Bronchus fibroblast of lung (primary cell): ENCODE measurements at places on chromosomes 6 and 20. TPM values are rescaled to one million over a fixed set of nuclear protein-coding genes. Genes with fewer than 3 reads are reported as not detected.

Gene PYGB
- 207 and 218 TPM in 2 replicates for total RNA-seq

Gene SS18L1
- 6.1 and 6.7 TPM in 2 replicates for total RNA-seq

Gene TFEB
- total RNA-seq: 3.7 and 4.0 TPM in 2 replicates

Gene ZNF334
- total RNA-seq: 1.7 and 1.8 TPM in 2 replicates

Gene SAMD3
- not detected in 2 replicates for total RNA-seq

Gene LAMA4
- total RNA-seq: 52.0 and 68.4 TPM in 2 replicates

Gene GTSF1L
- total RNA-seq: not detected in 2 replicates

Gene CAP2
- total RNA-seq: 2.7 and 2.9 TPM in 2 replicates

Gene SCRT2
- not detected in 2 replicates for total RNA-seq

Gene FLRT3
- total RNA-seq: 1.5 TPM in 2 replicates

Gene DPPA5
- total RNA-seq: not detected in 2 replicates

Gene KHDC1L
- not detected in 2 replicates for total RNA-seq

Gene SDC4
- 117 and 122 TPM in 2 replicates for total RNA-seq

Gene KIAA1755
- 0.89 and 1.5 TPM in 2 replicates for total RNA-seq

Gene TAAR9
- total RNA-seq: not detected in 2 replicates

Gene CGA
- not detected in 2 replicates for total RNA-seq

Gene RIPOR3
- total RNA-seq: 0.30 and 0.34 TPM in 2 replicates

Gene SLC22A1
- under 0.01 TPM in 1 of 2 replicates, not detected in the other for total RNA-seq

Gene CRISP2
- total RNA-seq: not detected in 2 replicates

Gene PLAGL1
- 8.9 and 11.6 TPM in 2 replicates for total RNA-seq

Gene NRSN2
- total RNA-seq: 95.0 and 104 TPM in 2 replicates

Gene CABLES2
- 5.5 and 5.8 TPM in 2 replicates for total RNA-seq

Gene MATN4
- total RNA-seq: not detected in 2 replicates

Gene REM1
- not detected in 2 replicates for total RNA-seq

Gene RAMACL
- under 0.01 TPM in 2 replicates for total RNA-seq

Gene SCUBE3
- 0.17 and 0.30 TPM in 2 replicates for total RNA-seq

Gene BFSP1
- total RNA-seq: 1.7 and 2.7 TPM in 2 replicates

Gene RIMS4
- not detected in 2 replicates for total RNA-seq

Gene PDE10A
- 0.34 and 0.89 TPM in 2 replicates for total RNA-seq

Gene VSX1
- total RNA-seq: not detected in 2 replicates

Gene HBS1L
- total RNA-seq: 64.2 and 71.2 TPM in 2 replicates

Gene ZNF165
- 0.34 and 0.45 TPM in 2 replicates for total RNA-seq

Gene HSPA1L
- total RNA-seq: 0.30 and 0.50 TPM in 2 replicates

Gene FBXL4
- total RNA-seq: 9.2 and 11.1 TPM in 2 replicates

Gene CST4
- total RNA-seq: not detected in 2 replicates
